ENCODE measurements at places on chromosomes 1 and 21.

- DNase-seq = no peak
Measured at GRCh38 chr1:234989019-234989418, 139.6 kb downstream of the TOMM20 start.

DNA sequence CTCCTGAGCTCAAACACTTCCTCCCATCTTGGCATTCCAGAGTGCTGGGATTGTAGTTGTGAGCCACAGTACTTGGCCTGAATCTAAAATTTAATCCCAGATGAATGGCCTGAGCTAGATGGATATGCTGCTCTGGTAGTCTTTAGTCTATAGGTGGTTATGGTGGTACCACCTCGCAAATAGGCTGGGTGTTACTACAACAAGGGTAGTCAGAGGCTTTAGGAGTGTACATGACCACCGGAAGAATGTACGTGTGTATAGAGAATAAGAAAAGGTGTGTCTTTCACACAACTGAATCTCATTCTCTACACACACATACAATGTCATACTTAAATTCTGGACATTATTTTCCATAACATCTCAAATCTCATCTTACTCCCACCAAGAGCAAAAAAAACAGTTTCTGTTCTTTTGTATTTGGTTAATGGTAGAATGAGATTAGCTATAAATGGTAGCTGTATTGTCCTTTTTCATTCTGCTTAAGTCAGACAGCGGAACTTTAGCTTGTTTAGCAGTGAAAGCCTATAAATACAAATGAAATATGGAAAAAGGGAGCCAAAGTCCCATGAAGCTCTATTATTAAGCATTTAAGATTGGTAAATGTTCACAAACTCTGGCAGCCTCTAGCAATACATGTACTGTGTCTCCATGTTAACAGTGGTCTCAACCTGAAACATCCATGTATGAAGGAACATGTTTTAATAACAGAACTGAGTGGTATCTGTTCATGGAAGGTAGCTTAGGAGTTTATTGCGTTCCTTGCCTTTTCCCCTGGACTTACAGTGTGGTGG lies 16.2 kb downstream of the CAP1 start:
- DNase-seq = no peak

- peak; percentile 88 for DNase-seq
Measured at GRCh38 chr21:36060159-36060921, at the start of gene SETD4. SETD4 (minus strand) TSS chr21:36060526; CDS start chr21:36058888, 1,638 bp downstream.

DNA sequence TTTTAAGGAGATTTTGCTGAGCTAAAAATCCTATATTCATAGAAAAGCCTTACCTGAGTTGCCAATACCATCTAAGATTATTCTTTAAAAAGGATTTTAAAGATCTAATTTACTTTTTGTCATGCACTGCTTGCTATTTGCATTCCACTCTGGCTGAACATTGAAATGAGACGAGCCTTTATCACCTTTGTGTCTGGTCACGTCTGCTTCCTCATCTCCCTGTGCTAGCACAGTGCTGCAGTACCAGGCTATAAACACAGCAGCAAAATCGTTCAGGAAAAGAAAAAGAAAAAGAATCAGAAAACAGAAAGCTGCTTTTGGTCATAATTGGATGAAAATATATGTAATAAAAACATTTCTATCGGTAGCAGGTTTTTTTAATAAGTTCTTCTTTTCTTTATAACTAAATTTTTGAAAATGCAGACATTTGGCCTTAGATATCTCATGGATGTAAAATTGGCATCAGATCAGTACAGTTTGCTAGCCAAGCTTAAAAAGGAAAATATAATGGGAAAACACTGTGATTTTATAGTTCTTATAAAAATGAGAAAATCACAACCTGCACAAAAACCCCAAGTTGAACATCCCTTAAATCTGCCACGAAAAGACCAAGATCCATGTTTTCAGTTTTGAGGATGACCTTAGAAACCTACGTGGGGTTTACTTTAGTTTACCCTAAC lies 735.7 kb upstream of the CXADR start:
- no peak for DNase-seq

GRCh38 chr1:150560011-150560438 lies 10.8 kb downstream of the ADAMTSL4 start:
- no peak for DNase-seq

DNA sequence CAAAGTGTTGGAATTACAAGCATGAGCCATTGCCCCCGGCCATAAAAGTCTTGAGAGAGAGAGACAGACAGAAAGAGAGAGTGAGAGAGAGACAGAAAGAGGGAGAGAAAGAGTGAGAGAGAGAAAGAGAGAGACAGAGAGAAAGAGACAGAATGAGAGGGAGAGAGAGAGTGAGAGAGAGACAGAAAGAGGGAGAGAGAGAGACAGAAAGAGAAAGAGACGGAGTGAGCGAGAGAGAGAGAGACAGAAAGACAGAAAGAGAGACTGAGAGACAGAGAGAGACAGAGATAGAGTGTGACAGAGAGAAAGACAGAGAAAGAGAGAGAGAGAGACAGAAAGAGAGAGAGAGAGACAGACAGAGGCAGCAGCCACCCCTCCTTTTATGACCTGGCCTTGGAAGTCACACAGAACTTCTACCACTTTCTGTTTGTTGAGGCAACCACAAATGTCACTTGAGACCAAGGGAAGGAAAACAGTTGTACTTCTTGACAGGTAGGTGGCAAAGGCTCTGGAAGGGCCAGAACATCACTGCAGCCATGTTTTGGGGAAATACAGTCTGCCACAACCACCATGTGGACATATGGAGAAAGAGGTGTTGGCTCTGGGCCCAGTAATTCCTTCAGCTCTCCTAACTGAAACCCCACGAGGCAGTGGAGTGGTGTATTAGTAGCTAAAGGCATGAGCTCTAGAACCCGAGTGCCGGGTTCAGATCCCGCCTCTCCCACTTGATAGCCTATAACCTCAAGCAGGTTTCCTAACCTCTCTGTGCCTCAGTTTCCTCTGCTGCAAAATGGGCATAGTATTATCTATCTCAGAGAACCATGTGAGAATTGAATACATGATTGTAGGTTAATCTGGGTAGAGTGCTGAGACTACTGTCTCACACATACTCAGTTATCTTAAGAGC lies 50.6 kb downstream of the TNFRSF8 start:
- DNase-seq = no peak

GRCh38 chr1:4605158-4605557 lies 49.3 kb upstream of the AJAP1 start:
- no peak for DNase-seq

DNA sequence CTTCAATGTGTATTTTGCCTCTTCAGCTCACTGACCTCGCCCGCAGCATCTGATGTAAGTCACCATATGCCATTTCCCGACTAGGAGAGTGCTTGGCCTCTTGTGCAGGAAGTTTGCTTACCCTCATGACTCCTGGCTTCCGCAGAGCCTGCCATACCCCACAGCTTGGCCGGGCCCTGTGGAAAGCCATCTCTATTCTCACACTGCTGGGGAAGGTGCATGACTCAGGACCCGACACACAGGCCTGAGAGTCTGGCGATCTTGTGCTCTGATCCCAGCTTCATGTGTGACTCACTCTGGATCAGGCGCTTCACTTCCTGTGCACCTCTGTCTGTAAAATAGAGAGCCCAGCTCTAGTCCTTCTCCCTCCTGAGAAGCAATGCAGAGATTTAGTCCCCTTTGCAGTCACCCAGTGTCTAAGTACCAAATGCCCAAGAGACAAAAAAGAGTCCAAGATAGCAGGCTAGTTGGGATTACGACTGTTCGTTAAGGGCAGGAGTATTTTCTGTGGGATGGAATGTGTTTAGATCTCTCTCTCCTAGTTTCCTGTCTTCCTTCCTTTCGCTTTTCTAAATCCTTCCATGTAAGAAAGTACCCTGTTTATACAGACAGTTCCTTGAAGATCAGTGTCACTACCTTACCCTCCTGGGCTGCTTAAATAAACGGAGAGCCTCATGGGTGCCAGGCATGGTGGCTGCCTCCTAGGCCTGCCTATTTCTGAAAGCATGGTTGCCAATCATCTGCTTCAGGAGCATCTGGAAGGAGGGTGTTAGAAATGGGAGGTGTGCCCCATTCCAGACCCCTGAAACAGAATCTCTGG lies 62.8 kb upstream of the KIF26B start:
- DNase-seq = peak; percentile 95

DNA sequence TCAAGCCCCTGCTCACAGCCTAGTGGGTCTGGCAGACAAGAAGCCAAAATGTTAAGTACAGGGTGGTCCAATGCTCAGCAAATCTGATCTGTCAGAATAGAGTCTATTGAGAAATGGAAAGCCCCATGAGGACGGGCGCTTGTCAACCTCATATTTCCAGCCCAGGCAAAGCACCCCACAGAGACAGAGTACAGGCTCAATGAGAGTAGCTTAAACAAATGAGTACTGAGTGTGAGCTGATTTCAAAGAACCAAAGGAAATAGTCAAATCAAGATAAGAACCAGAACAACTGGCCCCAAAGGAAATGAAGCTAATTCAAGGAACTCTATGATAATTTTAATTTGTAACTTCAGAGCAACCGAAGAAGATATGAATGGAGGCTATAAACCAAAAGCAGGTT lies 44.6 kb upstream of the SLC30A1 start:
- no peak for DNase-seq
